T47D (cell line): ENCODE measurements at places on chromosomes 3 and 15.

DNA sequence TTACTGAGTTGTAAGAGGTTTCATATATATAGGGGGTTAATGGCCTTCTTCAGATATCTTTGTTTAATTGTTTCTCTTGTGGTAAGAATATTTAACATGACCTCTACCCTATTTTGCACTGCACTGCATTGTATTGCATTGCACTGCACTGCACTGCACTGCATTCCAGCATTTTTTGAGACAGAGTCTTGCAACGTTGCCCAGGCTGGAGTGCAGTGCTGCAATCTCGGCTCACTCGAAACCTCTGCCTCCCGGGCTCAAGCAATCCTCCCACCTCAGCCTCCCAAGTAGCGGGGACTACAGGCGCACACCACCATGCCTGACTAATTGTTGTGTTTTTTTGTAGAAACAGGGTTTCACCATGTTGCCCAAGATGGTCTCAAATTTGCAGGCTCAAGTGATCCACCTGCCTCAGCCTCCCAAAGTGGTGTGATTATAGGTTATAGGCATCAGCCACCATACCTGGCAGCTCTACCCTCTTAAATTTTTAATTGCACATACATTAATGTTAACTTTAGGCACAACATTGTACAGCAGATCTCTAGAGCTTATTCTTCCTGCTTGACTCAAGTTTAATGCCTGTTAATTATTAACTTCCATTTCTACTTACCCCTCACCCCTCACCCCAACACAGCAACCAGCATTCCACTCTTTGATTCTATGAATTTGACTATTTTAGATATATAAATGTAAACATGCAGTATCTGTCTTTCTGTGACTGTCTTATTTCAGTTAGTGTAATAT lies 38.4 kb downstream of the NEDD4 start:
- DNase-seq: no peak

DNA sequence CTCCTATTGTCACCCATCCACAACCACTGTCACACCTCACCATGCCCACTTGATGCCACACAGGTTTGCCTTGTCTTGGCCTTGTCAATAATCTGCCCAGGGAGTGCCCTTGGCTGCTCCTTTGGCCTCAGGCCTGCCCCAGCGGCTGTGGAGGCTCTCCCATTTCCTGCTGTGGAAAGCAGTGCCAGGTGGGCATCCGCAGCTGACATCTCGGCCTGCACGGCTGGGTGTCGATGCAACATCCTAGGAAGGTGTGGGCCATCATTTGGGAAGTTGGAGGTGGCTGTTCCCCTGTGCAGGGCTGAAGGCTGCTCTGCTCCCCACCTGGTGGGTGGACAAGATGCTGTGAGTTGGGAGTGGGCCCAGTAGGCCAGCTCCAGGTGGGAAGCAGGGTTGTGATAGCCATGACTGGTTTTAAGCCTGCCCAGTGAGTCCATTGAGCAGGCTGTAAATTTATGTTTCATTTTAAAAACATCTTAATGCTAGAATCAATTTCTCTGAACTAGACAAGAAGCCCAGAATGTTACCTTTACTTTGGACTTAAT lies 12.5 kb downstream of the DNAH1 start:
- no peak for DNase-seq

GRCh38 chr3:118945834-118946233 lies 88.8 kb downstream of the IGSF11 start:
- DNase-seq: no peak

GRCh38 chr3:49930168-49930690 lies 618 bp upstream of the MON1A start:
- DNase-seq: no peak

DNA sequence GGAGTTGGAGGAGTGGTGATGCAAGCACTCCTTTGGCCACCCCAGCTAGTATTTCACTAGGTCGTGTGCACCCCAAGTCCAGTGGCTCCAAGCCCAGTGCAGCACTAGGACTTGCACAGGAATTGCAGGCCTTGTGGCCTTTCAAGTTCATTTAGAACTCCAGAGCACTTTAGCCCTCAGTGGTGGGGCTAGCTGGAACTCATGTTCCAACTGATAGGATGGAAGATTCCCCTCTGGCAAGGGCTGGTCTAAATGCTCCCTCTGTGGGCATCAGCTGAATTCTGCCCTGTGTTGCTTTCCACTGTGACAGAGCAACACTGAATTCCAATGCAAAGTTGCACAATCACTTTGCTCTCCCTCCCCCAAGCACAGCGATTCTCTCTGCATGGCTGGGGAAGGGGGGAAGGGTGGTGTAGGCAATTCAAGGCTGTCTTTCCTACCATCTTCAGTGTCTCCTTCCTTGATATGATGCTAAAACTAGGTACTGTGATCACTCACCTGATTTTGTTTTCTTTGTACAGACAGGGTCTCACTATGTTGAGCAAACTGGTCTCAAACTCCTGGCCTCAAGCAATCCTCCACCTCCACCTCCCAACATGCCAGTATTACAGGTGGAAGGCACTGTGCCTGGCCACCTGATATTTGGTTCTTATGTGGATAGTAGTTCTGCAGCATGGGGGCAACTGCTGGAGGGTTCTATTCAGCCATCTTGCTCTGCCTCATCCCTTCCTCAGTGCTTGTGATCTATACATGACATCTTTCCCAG lies 10.3 kb downstream of the USF3 start:
- no peak for DNase-seq

DNA sequence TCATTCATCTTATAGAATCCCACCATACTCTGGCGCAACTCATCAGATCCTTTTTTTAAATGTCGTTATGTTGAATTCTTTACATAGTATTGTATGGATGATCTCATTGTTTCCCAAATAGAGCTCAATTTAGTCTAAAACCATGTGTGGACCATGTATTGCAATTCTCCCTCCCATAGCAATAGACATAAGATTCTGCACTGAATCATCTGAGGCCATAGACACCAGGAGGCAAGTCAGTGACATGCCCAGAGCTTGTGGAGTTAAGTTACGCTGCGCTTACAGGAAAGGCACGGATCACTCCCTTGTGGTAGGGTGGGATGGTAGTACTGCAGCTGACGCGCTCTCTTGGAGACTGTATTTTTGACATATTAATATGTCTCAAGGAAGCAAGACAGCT lies 211.0 kb downstream of the GABRB3 start:
- no peak for DNase-seq

DNA sequence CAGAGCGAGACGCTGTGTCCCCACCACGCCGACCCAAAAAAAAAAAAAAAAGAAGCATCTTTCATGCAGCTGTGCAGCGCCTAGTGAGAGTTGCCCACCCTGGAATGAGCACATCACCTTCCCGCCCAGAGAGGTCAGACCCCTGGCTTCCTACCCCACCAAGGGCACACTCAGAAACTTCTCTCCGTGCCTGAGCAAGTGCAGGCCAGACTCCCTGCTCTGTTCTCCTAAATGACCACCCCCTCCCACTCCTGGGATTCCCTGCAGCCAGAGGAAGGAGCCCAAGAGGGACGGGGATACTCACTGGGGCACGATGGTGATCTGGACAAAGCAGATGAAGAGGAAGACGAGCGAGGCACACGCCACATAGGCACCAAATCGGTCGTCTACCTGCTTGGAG lies 116.0 kb downstream of the SEC22A start:
- DNase-seq: no peak

DNA sequence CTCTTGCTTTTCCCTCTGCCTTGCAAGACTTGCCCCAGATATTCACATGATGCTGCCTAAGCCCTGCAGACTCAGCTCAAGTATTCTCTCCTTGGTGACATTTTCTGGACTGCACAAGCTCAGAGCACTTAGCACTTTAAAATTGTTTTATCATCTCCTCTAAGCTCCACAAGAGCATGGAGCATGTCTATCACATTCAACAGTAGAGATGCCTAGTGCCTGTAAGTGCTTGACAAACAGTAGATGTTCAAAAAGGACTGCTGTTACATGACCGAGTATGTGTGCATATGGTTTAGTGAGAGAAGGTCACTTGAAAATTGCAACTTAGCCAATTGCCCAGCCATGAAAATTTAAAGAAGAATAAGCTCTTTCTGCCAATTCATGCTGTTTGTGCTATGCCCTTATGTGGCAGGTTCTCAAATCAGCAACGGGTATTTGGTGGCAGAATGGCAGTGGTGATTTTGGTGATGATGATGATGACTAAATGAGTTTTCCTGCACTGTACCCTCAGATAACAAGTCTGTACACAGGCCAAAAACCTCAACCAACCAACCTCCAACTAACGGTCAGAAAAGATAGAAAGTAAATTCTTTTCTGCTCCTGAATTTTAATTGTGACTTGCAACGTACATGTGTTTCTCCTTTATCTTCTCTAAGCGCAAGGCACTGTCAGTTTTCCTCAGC lies 647.2 kb upstream of the UBE2E2 start:
- DNase-seq: no peak

- no peak for DNase-seq
Observed at GRCh38 chr15:70170096-70170699, 72.5 kb upstream of the TLE3 start.

DNA sequence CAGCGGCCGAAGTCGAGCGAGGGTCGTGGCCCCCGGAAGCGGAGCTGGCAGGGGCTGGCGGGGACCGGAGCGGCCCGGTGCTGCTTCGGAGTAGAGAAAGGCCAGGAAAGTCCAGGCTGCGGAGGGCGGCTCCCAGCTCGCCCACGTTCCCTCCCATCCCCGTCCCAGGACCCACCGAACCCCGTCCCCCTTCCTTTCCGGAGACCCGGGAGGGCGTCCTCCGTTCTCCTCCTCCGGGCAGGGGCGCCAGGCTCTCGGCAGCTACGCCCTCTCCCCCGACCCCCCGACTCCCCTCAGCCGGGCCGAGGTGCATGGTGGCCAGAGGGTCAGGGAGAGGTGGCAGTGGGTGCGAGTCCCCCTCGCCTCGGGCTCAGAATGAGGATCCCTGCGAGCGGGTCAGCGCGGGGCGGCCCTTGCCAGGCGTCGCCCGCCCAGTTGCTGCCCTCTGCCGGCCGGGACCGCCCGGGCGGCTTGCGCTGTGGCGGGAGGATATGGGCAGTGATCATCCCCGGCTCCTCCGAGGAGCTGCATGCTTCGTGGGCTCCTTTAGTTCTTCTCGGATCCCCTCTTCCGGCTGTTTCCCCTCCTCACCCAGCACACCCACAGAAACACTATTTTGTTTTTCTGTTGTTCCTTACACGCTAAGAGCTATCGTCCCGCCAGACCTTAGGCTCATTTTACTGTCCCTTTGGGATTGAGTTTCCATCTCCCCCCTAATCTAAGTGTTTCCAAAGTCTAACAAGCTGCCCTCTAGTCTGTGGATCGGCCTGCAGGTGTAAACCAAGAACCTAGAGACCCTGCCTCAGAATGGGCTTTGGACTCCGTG lies 744 bp upstream of the ALDH1A2 start:
- no peak for DNase-seq

GRCh38 chr15:39574427-39574826 lies 6.5 kb upstream of the THBS1 start:
- DNase-seq: no peak
